ENCODE measurements at places on chromosomes 4 and X. TPM values are rescaled to one million over a fixed set of nuclear protein-coding genes. Genes with fewer than 3 reads are reported as not detected.

- H3K4me1 ChIP-seq: peaks cover 30% of the 10 kb centered on the region
- H3K27ac ChIP-seq: peak overlapping the region; percentile 51
- no peak for DNase-seq
Observed at GRCh38 chr4:173522160-173522950, 7.7 kb downstream of the HAND2 start.

DNA sequence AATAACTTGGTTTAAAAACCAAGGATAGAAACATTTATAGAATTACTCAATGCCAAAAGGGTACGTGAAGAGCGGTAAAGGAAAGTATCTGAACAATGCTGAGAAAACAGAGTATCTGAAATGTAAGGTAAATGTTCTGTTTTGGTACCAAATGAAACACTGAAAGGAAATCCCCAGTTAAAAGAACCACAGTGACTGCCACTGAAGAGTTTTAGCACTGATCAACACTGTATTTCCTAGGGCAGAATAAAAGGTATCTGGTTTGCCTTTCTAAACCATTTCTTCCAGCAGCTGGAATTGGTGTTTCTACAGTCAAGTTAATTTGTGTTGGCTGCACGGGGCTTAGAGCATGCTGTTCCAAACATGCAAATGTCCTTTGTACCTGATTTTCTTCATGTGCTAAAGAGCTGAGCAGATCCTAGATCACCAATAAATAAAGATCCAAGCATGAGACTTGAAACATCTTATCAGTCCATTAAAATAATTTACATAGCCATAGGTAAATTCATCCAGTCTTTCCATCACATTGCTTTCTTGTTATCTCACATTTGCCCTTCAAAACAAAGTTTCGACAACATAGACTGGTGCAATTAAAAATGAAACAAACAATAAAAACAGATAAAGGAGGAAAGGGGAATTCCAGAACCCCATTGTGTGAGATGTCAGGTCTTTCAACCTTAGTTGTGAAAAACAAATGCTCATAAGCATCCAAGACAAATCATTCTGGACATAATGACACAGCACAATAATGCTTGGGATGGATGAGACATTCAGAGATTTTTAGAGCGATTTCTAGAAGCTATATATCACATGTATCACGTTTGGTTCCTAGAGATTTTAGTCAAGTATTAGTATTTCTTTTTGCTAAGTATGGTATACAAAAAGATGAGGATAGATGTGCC is 38.6 kb downstream of the MFAP3L start:
- peaks cover 9% of the 10 kb centered on the region for H3K36me3 ChIP-seq
- DNase-seq: no peak
- no peak overlapping the region for H3K4me3 ChIP-seq
- H3K4me1 ChIP-seq: peaks cover 22% of the 10 kb centered on the region
- H3K27ac ChIP-seq: no peak overlapping the region

DNA sequence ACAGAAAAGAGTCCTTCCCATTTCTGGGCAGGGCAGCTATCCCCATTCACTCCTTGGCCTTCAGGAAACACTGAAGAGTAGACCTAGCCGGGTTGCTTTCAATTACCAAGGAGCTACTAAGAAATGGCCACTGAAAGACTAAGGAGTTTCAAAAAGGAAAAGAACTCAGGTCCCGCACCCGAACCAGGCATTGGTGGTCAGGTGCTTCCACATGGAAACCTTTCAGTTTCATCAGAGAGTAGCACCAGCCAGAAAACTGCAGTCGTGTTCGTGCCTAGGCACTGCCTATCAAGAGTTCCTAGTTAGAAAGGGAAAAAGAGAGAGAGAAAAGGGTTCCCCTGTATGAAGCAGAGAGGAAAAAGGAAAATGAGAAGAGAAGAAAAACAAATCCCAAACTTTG is 237.9 kb downstream of the KLHL4 start:
- no peak for DNase-seq
- H3K4me1 ChIP-seq: no peaks in the 10 kb centered on the region
- no peak overlapping the region for H3K4me3 ChIP-seq
- H3K27me3 ChIP-seq: no peaks in the 10 kb centered on the region
- no peak overlapping the region for H3K27ac ChIP-seq
- no peaks in the 10 kb centered on the region for H3K36me3 ChIP-seq

MAGEC3 gene
- total RNA-seq: not detected

RBM10 gene
- total RNA-seq: 29.0 TPM

GRCh38 chr4:11138964-11139363 is 289.7 kb downstream of the HS3ST1 start:
- no peaks in the 10 kb centered on the region for H3K36me3 ChIP-seq
- no peaks in the 10 kb centered on the region for H3K4me1 ChIP-seq
- DNase-seq: no peak
- H3K4me3 ChIP-seq: no peak overlapping the region
- H3K27me3 ChIP-seq: peaks cover 3% of the 10 kb centered on the region

DNA sequence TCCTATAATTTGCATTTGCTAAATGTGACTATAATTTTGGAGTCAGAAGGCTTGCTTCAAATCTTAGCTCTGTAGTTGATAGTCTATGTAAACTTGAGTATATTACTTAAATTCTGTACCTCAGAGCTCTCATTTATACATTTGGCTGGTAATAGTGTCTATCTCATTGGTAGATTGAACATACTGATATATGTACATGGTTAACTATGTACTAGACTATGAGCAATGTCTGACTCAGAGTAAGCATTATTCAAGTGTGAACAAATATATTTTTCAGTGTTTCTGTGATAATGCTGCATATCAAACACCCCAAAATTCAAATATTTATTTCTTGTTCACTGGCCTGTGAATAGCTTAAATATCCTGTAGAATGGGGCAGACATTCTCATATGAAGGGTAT is 1568.9 kb upstream of the PABPC4L start:
- no peaks in the 10 kb centered on the region for H3K36me3 ChIP-seq
- H3K27ac ChIP-seq: no peak overlapping the region
- H3K4me3 ChIP-seq: no peak overlapping the region
- H3K27me3 ChIP-seq: no peaks in the 10 kb centered on the region

- H3K27ac ChIP-seq: no peak overlapping the region
- no peak overlapping the region for H3K4me3 ChIP-seq
- H3K27me3 ChIP-seq: no peaks in the 10 kb centered on the region
- H3K4me1 ChIP-seq: peaks cover 23% of the 10 kb centered on the region
Observed at GRCh38 chrX:133749951-133750350, 235.4 kb downstream of the GPC3 start.

EXOC1L gene
- not detected for total RNA-seq

DNA sequence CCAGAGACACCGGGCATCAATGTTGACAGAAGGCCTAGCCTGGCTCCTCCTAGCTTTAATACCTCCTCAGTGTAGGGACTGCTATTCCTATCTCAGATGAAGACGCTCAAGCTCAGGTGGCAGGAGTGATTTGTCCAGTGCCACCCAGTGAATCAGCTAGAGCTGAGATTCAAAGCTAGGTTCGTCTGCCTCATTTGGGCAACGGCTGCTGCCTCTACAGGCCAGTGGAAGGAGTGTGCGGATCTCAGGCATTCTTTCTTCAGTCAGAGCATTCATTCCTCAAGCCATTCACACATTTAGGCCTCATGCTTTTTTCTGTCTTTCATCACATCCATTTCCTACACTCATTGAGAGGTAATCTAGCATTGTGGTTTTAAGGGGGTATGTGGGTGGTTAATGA is 7.3 kb downstream of the TSR2 start:
- H3K27ac ChIP-seq: no peak overlapping the region
- peaks cover 9% of the 10 kb centered on the region for H3K36me3 ChIP-seq
- H3K4me3 ChIP-seq: no peak overlapping the region
- no peak for DNase-seq

BMPR1B gene
- total RNA-seq: 7.8 TPM

CT47B1 gene
- total RNA-seq: not detected

DNA sequence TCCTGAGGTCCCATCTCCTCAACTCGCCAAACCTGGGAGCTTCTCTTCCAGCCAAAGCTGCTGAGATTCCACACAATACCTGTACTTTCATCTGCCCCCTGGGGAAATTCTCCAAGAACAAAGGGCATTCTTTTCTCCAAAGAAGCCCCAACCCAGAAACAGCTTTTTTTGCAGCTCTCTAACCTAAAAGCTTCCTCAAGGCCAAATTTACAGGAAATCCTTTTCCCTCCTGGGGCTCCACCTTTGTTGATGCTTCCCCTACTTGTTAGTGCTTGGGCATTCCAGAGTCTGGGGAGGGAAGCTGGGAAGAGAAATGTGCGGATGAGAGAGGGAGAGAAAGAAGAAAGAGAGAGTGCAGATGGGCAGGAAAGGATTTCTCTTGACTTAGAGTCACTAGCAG is 24.3 kb downstream of the ZBTB33 start:
- no peak for DNase-seq
- H3K36me3 ChIP-seq: no peaks in the 10 kb centered on the region
- H3K4me3 ChIP-seq: no peak overlapping the region
- peaks cover 3% of the 10 kb centered on the region for H3K27me3 ChIP-seq
- H3K4me1 ChIP-seq: peaks cover under 1% of the 10 kb centered on the region

- peaks cover 42% of the 10 kb centered on the region for H3K4me1 ChIP-seq
- no peaks in the 10 kb centered on the region for H3K27me3 ChIP-seq
- H3K36me3 ChIP-seq: peaks cover 20% of the 10 kb centered on the region
- DNase-seq: no peak
- peak overlapping the region; percentile 61 for H3K27ac ChIP-seq
Observed at GRCh38 chrX:23786268-23786815, 3.4 kb downstream of the SAT1 start.

- no peak for DNase-seq
- H3K27ac ChIP-seq: no peak overlapping the region
- no peaks in the 10 kb centered on the region for H3K27me3 ChIP-seq
- H3K4me3 ChIP-seq: no peak overlapping the region
Observed at GRCh38 chr4:48604527-48604926, 114.5 kb downstream of the ZAR1 start.

KLHL4 gene
- 2.0 TPM for total RNA-seq

- no peak overlapping the region for H3K4me3 ChIP-seq
- DNase-seq: no peak
- H3K4me1 ChIP-seq: peaks cover 14% of the 10 kb centered on the region
- peaks cover 1% of the 10 kb centered on the region for H3K27me3 ChIP-seq
- no peaks in the 10 kb centered on the region for H3K36me3 ChIP-seq
Observed at GRCh38 chr4:8318509-8318908, 49.0 kb downstream of the HTRA3 start.

GRCh38 chrX:28981952-28982351 is 394.7 kb downstream of the IL1RAPL1 start:
- H3K36me3 ChIP-seq: no peaks in the 10 kb centered on the region
- no peak overlapping the region for H3K27ac ChIP-seq
- peaks cover 4% of the 10 kb centered on the region for H3K27me3 ChIP-seq

- no peaks in the 10 kb centered on the region for H3K36me3 ChIP-seq
- no peak overlapping the region for H3K4me3 ChIP-seq
- DNase-seq: peak; percentile 74
- H3K27ac ChIP-seq: no peak overlapping the region
- H3K27me3 ChIP-seq: no peaks in the 10 kb centered on the region
Observed at GRCh38 chrX:40082447-40083119, 15.2 kb downstream of the BCOR start.

DNA sequence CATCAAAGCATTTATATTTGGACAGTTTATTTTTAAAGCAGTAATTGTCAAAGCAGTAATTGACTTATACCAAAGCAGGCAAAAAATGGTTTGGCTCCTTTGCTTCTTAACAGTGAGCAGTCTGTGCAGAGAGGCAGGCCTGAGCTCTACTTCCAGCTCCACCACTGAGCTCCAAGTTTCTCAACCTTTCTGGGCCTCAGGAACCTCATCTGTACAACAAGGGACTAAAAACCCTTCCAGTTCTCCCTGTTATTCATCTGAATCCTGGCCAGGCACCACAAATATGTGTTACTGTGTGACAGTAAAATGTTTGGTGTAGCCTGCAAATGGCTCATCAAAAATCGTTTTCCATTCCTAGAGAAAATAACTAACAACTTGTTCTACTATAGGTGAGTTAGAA is 88.7 kb upstream of the TTC29 start:
- H3K27ac ChIP-seq: no peak overlapping the region
- H3K27me3 ChIP-seq: peaks cover 10% of the 10 kb centered on the region
- no peaks in the 10 kb centered on the region for H3K36me3 ChIP-seq
- DNase-seq: no peak
- H3K4me3 ChIP-seq: no peak overlapping the region
- H3K4me1 ChIP-seq: no peaks in the 10 kb centered on the region

APLN gene
- total RNA-seq: 1.3 TPM

DNA sequence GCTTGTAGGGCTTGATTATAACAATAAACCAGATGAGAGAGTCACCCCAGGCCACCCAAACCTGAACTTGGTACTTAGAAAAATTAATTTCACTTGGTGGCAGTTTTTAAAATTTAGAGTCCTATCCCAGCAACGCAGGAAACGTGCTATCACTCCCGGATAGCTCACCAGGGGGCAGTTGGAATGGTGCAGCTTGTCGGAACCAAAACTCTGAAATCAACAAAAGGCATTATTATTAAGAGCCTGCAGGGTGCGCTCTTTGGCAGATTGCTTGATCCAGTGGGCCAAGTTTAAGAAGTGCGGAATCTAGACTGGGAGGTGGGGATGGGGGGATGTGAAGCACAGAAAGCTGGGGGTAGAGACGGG is 2.4 kb downstream of the FRAS1 start:
- peak overlapping the region; percentile 88 for H3K4me3 ChIP-seq
- peaks cover 2% of the 10 kb centered on the region for H3K27me3 ChIP-seq
- peaks cover 22% of the 10 kb centered on the region for H3K4me1 ChIP-seq
- no peak for DNase-seq

EIF4E gene
- total RNA-seq: 79.6 TPM

SPANXN3 gene
- not detected for total RNA-seq

- H3K4me1 ChIP-seq: peaks cover 5% of the 10 kb centered on the region
- H3K27ac ChIP-seq: no peak overlapping the region
- no peaks in the 10 kb centered on the region for H3K27me3 ChIP-seq
- DNase-seq: no peak
- H3K36me3 ChIP-seq: peaks cover 2% of the 10 kb centered on the region
- H3K4me3 ChIP-seq: no peak overlapping the region
Observed at GRCh38 chr4:110119880-110120279, 78.5 kb downstream of the ELOVL6 start.

- no peak overlapping the region for H3K27ac ChIP-seq
- peak; percentile 91 for DNase-seq
- no peak overlapping the region for H3K4me3 ChIP-seq
- H3K36me3 ChIP-seq: peaks cover 3% of the 10 kb centered on the region
Observed at GRCh38 chr4:8613421-8614364, 21.1 kb downstream of the CPZ start.

DNA sequence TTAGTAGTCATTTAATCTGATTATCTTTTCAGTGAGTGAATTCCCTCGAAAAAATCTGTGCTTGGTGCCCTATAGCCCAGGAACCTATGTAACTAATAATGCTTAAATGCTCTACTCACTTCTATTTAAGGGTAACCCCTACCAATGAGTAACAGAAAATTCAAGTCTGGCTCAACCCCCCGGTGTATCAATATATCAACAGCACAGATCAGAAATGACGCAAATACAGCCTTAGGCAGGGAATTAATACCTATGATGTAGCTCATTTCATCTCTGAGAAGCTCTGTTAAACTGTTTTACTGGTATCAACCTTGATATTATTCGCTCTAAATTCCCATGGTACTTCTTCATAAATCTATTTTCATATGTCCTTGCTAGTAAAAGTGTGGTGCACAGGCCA is 28.6 kb downstream of the PDGFC start:
- peaks cover 85% of the 10 kb centered on the region for H3K4me1 ChIP-seq
- peak overlapping the region; percentile 83 for H3K27ac ChIP-seq
- H3K4me3 ChIP-seq: no peak overlapping the region
- DNase-seq: no peak
- H3K36me3 ChIP-seq: no peaks in the 10 kb centered on the region
